LHCN-M2 (cell line): ENCODE measurements at places on chromosomes 12 and 14.

GRCh38 chr14:59543873-59544272 lies 32.7 kb downstream of the CCDC175 start:
- DNase-seq = no peak

GRCh38 chr14:22231018-22231417 lies 358.0 kb downstream of the DAD1 start:
- DNase-seq = no peak

- no peak for DNase-seq
Measured at GRCh38 chr12:93442411-93443340, 929 bp upstream of the UBE2N start.

GRCh38 chr14:99177046-99177655 lies 94.8 kb downstream of the BCL11B start:
- DNase-seq = no peak

DNA sequence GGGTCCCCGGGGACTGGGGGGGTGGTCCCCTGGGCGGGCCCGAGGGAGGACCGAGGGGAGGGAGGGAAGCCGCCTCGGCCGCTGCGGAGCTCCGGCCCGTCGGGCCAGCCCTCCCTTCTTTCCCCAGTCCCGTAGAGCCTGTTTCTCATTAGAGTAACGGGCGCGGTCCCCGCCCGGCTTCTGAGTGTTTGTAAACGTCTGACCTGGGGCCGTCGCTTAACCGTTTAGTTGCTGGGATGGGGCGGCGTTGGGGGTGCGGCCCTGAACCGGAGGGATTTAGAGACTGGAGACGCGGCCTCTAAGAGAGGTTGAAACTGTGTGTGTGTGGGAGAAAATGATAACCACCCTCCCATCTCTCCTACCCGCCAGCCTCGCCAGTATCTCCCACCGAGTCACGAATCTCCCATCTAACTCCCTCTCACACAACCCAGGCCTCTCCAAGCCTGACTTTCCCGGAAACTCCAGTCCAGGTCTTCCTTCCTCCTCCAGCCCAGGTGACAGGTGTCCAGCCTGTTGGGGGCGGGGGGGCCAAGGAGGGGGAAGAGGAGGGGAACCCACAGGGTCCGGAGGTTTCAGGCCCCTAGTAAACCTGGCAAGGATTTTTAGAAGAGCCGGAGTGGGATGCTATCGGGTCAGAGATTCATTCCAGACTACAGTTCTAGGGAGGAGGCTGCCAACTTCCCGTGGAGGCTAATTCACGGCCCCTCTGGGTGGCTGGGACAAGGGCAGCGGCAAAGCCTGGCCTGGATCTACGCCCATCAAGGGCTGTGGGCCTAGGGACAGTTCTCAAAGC lies 1.1 kb upstream of the NFATC4 start:
- DNase-seq = peak; percentile 89

GRCh38 chr14:50318031-50318626 lies 6.0 kb downstream of the DMAC2L start:
- peak; percentile 43 for DNase-seq

DNA sequence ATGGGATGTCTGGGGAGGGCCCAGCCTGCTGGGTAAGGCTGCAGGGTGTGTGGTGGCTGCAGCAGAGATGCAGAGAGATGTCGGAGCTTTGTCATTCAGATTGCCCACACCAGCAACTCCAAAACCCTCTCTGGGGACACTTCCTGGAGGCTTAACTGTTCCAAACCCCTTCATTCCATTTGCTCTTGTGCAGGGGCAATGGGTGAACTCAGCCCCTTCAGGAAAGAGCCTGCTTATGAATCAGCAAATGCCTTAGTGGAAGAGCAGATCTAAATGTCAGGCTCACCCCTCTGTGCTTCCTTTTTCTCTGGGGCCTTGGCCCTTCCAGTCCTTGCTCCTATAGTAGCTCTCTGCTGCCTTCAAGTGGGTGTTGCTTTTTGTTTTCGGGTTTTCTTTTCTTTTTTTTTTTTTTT lies 36.7 kb upstream of the GPATCH2L start:
- no peak for DNase-seq

DNA sequence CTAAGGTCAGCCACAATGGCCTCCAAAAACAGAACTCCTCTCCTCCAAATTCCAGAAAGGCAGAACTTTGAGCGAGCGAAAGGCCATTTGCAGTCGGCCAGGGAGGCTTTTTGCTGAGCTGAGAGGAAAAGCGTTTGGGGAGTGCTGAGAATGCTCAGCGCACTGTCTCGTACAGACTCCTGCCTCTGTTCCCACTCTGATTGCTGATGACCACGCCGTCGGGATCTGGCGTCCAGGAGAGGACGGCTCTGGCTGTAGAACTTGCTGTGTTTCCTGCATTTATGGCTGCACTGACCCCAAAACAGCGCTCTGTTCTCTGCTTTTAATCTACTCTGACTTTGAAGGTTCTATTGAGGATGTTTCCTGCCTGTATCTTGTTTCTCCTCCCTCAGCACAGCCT lies 82.4 kb upstream of the WSCD2 start:
- DNase-seq = no peak
